ENCODE measurements at places on chromosomes 3 and 15.

DNA sequence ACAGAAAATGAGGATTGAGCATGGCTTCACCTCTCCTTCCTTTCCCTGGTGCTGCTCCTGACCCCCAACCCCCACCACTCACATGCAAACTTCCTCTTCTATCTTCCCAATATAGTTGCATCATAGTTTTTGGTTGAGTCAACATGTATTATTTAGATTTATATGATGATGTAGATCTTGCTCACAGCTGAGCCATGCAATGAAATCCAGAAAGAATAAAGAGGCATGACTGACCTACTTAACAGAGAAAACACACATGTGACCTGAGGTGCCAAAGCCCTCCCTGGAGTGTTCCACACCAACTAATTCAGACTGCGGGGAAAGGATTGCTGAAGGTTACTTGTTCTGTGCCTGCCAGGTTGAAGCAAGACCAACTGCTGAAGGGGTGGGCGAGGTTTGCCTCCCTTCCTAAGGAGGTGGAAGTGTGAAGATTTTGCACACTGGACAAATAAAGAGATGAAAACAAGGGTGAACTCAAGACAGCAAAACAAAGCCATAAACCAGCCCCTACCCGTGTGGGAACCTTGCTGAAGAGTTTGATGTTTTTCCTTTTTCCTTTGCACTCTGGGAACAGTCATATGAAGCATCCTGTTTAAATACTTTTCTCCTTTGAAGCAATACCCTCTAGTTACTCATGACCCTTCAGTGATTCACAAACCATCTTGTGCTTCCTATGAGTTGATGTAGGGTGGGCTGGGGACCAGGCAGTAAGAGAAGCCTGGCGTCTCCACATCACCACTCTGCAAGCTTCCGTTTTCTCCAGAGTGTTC is 155.2 kb upstream of the UBE2E1 start:
- DNase-seq, result no peak

- no peak for DNase-seq
Observed at GRCh38 chr3:42823351-42823750, 14.1 kb downstream of the ACKR2 start.

DNA sequence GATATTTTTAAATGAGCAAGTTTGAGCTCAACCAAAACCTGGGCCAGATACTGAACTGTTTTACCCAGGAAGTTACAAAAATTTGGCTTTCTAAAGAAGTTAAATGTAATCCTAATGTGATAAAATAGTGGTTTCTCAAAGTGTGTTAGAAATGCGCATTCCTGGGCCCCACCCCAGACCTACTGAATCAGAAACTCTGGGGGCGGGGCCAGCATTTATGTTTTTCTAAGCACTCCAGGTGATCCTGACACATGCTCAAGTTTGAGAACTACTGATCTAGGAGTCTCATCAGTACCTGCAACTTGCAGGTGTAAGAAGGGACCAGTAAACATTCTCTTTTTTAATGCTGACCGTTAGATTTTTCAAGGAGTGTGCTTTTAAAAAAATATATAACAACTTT is 190.6 kb downstream of the VPS13C start:
- DNase-seq, result no peak

DNA sequence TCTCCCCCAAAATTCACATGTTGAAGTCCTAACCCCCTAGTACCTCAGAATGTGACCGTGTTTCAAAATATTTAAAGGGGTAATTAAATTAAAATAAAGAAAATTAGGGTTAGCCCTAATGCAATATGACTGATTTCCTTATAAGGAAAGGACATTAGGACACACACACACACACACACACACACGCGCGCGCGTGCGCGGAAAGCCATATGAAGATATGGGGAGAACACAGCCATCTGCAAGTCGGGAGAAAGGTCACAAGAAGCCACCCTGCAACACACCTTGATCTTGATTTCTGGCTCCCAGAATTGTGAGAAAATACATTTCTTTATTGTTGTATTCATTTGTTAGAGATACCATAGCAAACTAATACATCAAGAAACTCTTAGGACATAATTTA is 54.6 kb upstream of the STXBP5L start:
- no peak for DNase-seq

DNA sequence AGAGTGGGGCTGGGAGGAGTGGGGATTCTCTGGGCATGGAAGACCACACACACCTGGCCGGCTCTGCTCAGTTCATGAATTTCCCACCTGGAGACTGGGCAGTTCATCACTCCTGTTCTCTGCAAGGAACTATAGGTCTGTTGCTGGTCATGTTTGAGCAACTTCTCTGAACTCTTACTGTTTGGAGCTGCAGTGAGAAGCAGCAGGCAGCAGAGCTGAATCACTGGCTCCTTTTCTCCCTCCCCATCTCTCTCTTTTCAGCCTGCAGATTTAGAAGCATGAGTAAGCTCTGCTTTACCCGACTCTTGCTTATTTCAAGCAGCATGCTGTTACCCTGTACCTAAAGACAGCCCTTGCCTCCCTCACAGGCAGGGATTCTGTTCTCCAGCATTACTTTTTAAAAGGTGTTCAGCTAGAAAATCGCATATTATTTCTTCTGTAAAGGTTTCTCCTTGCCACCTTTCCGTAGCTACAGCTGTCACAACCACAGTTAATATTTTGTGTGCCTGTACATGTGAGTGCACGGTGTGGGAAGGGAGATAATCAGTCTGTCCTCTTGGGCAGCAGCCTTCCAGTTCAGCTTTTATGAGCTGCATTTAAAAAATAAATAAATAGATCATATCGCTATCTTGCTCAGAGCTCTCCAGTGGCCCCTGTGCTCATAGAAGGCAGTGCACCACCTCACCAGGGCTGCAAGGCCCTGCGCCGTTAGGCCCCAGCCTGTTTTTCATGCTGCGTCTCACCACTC is 131.6 kb downstream of the CHCHD6 start:
- DNase-seq, result no peak

Data from activated CD4-positive, alpha-beta T cell treated with anti-CD3 and anti-CD28 coated beads for 24 hours (primary cell).